ENCODE measurements at places on chromosomes 11 and 22.

- DNase-seq, result no peak
Observed at GRCh38 chr22:48957311-48957986, 870.2 kb downstream of the BRD1 start.

DNA sequence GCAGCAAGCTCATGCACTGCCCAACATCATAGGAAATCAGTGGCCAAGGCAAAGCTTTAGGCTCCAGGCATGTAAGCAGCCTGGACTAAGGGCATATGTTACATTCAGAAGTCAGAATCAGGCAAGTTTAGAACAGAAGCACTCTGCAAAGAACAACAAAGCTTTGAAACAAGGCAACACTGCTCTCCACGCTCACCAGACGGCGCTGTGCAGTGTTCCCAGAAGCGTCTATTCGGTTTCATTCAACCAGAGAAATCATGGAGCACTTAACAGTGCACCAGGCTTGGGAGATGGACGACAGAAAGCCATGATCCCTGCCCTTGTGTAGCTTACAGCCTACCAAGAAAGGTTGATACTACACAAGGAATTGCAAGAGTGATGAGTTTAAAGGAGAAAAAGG lies 555.8 kb downstream of the BUD13 start:
- DNase-seq, result peak; percentile 48

DNA sequence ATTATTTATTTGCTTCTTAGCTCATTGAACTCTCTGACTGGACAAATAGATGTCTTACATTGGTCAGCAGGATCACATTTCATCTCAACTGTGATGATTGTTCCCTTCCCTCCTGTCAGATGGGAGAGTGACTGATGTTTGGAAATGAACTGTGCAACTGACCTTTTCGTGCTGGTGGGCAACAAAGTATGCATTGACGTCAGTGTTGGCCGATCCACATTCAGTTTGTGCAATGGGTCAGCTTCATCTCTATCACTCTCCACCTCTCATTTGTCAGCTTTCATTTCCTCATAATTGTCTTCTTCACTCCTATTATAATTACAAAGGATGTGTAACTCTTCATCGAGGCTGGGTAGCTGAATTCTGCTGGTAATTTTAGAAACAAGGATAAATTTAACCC lies 71.3 kb downstream of the PPP2R1B start:
- DNase-seq, result peak; percentile 40

- peak; percentile 22 for DNase-seq
Observed at GRCh38 chr22:50148991-50149721, 21.4 kb upstream of the PANX2 start.

- DNase-seq, result peak; percentile 22
Observed at GRCh38 chr11:96486890-96487611, 97.2 kb downstream of the JRKL start.

- no peak for DNase-seq
Observed at GRCh38 chr11:119519796-119520195, 96.8 kb upstream of the THY1 start.

DNA sequence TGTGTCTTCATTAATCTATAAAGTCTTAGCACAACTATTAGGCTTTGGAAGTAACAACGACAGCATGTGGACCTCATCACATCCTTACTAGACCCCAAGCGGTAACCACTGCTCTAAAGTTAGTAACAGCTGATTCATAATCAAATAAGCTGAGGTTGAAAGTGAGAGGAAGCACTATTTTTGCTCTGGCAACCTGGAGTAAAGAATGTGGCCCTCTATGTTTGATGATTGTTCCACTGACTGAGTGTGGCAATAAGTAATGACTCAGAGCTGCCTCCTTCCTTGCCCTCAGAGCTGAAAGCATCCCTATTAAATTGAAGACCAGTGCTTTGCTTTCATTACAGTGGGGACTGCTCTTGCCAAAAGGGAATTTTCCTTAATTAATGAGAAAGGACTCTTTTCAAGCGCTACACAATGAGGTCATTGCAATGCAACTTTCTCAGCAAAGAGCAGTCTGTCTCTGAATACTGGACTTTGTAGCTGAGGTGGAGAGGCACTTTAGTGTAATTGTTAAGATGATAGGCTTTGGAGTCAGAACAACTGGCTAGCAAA lies 906.1 kb upstream of the RAG2 start:
- DNase-seq, result peak; percentile 72

- no peak for DNase-seq
Observed at GRCh38 chr11:70647188-70648166, 249.1 kb downstream of the CTTN start.

DNA sequence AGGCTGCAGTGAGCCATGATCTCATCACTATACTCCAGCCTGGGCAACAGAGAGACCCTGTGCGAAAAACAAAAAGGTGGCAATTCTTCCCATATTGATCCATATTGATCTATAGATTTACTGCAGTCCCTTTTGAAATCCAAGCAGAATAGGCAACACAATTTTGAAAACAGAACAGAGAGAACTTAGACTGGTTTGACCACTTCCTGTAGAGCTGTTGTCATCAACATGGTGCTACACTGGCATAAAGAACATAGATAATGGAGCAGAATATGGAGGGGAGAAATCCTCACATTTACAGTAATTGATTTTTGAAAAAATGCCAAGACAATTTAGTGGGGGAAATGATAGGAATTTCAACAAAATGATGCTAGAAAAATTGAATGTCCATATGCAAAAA lies 34.1 kb downstream of the GRK3 start:
- no peak for DNase-seq

DNA sequence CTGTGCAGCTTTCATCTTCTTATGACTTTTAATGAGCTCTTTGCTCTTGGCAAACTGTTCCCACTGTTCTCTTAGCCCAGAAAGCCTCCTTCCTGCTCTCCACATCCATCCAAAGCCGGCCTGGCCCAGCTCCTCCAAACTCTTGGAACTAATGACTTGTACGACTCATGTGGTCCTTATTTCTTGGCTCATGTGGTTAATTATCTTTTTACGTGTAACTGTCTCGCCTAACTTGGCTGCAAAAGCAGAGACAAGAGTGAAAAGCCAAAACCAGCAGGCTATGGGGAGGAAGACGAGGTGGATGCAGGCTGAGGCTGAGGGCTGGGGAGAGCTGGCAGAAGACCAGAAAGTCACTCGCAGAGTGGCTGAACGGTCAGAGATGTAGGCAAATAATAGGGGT lies 5.5 kb downstream of the CSNK2A3 start:
- no peak for DNase-seq

DNA sequence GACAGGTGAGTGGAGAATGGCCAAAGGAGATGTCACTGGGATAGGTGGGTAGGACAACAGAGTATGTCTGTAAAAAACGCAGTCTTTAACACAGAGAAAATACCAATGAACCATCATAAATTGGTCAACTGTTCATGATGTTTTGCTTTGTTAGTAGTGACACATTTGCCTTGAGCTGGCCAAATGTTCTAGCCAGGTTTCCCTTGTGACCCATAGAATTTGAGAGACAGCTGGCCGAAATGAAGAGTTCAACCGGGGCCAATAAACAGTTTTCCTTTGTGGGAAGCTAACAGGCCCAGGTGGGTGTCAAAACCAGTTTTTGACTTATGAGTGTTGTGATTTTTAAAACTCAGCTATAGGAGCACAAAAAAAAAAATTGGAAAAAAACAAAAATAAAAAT lies 116.6 kb upstream of the BID start:
- DNase-seq, result no peak

DNA sequence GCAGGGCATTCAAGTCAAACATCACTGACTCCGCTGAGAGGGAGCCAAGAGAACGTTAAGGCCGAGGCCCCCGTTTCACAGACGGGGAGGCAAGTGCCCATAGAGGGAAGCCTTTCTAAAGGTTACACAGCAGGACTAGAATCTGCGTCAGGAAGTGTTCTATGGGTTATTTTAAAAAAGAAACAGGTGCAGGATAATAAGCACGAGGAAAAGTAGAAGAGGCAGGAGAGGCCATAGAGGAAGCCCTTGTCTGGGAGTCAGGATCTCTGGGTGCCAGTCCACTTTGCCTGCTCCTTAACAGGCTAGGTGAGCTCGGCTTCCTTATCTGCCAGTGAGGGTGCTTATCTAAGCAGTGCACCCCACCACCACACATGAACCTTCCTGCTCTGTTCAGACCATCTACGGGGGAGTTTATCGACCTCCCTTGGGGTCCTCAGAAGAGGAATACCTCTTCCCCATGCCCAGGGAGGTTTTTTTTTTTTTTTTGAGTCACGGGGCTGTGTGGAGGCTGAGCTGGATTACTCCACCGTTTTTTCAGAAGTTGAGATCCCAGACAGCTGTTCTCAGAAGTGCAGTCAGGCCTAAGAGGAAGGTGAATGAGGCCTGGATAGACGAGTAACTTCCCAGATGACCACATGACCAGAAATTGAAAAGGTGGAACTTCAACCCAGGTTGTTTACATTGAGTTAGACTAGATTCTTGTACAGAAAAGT lies 1.2 kb upstream of the FCHSD2 start:
- no peak for DNase-seq

DNA sequence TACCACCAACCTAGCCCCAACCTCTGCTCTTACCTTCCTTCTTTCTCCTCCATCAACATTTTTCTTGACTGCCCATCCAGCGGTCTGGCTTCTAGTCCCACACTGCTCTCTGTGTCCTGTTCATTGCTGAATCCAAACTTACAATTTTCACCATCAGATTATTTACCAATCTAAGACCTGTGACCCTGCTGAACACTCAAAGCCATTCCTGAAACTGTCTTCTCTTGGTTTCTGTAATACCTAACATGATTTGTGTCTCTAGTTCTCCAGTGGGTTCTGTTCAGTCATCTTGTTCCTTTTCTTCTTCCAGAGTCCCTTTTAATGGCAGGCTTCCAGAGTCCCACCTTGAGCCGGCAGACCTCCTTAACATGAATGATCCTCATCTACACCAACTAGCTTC lies 24.1 kb downstream of the RRAS2 start:
- DNase-seq, result no peak

DNA sequence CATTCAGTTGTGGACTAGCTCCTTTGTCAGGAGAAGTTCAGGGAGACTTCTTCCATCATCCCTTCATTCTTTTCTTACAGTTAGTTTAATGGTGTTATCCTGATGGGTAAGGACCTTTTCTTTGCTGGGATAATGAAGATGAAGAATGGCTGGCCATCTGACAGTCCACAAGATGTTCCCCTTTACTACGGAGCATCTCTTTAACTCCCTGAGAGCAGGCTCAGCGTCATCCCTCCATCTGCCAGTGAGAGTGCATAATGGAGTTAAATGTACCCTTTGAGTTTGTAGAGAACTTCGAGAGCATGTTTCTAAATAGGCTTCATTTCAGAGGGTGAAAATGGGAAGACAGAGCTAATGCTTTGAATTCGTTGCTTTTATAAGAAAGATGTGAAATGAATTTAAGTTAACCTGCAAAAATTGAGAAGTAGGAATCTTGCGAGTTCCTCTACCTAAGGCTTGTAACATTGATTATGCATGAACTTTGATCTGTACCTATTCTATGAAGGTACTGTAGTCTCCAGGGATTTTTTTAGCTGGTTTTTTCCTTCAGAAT lies 1.7 kb downstream of the EP300 start:
- peak; percentile 33 for DNase-seq

DNA sequence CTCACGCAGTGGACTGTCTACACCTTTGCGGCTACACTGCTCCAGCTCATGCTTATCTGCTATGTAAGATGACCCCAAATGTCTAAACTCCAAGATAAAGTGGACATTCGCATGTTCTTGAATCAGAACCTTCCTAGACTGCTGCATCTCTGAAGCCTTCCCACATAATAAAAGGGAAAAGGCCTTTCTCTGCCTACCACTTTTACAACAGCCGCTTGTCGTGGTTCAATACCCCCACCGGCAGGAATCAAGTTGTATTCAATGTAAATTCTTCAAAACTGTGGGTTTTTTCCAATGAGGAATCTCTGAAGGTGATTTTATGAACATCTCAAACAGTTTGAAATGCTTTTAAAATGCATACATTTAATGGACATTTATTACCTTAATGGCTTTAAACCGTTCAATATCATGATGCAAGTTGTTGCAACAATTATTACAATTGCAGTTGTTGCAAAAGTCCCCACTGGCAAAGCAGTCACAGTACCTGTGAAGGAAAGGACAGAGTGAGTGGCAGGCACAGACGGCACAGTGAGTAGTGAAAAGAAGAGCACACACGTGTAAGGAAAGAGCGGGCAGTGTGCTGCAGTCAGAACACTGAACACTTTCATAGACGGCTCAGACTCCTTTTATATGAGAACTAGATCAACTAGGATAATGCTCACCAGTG lies 31.2 kb downstream of the GAL start:
- no peak for DNase-seq

GRCh38 chr11:32497951-32498350 lies 62.6 kb upstream of the WT1 start:
- no peak for DNase-seq

DNA sequence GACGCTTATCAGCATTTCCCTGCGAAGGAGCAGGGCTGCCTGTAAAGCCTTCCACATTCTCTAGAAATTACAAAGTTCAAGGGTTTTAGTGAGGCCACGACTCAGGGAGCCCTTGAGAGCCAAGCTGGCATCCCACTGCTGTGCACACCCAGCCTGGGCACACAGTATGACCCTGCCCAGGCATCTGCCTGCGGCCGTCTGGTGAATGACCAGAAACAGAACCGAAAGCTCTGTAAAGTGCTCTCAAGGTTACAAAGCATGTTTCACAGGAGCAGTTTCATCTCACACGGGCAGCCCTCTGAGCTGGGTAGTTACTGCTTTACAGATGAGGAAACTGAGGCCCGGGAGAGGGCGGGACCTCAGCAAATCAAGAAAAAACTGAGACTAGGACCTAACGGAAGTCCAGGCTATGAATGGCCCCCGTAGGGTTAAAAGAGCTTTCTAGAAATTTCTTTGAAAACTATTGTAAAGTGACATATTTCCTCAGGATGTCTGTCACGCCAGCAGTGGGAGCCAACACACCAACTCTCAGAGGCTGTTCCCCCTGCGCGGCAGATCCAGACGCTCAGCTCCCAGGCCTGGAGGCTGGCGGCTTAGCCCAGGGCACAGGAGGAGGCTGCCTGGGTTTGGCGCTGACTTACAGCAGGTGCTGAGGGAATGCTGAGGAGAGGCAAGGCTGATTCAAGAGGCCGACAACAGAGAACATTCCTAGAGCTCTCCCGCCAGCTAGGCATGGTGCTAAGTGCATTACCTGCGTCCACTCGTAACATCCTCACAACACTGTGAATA lies 7.7 kb upstream of the TCF20 start:
- peak; percentile 27 for DNase-seq

- no peak for DNase-seq
Observed at GRCh38 chr22:33600595-33600994, 319.7 kb downstream of the LARGE1 start.

GRCh38 chr11:31651208-31651607 lies 141.6 kb downstream of the ELP4 start:
- DNase-seq, result no peak

DNA sequence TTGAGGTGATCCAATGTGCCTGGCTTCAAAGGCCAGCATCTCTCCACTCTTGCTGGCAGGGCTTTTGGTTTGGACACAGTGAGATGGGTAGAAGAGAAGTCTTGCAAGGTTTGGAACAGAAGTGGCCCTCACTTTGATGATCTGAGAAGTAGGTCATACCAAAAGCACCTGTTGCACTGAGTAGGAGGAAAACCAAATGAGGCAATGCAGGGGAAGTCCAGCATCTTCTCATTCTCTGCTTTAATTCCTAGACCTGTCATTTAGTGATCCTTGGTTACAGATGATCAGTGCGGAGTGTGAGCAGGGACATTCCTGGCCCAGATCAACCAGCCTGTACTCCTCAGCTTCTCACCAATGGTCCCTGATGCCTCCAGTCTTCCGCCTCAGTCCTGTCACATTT lies 990.5 kb downstream of the OPCML start:
- DNase-seq, result no peak

GRCh38 chr11:75100314-75100713 lies 3.6 kb upstream of the OR2AT4 start:
- DNase-seq, result peak; percentile 17

- no peak for DNase-seq
Observed at GRCh38 chr11:23497040-23497439, 636.8 kb upstream of the CCDC179 start.
